NCI-H1930 (cell line): ENCODE measurements at places on chromosomes 3 and 15.

GRCh38 chr3:2783261-2783660, 326.9 kb downstream of the IL5RA start:
- no peak for DNase-seq

DNA sequence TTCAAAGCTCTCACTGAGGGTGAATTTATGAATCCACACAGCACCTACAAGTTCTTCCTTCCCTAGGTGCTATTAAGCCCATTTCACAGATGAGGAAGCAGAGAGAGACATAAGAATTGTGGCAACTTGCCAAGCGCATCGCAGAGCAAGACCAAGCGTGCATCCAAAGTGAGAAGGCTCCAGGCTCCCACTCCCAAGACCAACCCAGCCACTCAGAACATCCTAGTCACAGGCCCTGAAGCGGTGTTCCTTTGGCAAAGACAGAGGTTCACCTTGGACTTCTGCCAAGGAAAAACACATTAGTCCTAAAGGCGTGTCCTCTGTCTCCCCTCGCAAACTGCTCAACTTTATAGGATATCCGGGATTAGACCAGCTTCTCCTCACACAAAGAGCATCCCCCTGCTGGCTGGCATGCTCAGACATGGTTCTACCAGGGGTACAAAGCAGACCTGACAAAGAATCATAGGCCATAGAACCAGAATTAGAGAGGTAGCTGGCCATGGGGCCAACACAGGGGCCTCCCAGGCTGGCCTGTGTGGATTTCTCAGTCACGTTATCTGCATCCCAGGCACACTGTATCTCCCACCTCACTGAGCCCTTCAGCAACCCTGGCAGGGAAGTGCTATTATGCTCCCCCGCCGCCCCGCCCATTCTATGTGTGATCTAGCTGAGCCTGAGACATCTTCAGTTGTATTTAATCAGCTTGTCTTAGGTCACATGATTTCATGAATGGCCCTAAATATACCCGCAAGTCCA, 160.2 kb downstream of the FOXP1 start:
- DNase-seq: no peak

GRCh38 chr3:45595364-45596195, 1.0 kb downstream of the LIMD1 start:
- DNase-seq: no peak

DNA sequence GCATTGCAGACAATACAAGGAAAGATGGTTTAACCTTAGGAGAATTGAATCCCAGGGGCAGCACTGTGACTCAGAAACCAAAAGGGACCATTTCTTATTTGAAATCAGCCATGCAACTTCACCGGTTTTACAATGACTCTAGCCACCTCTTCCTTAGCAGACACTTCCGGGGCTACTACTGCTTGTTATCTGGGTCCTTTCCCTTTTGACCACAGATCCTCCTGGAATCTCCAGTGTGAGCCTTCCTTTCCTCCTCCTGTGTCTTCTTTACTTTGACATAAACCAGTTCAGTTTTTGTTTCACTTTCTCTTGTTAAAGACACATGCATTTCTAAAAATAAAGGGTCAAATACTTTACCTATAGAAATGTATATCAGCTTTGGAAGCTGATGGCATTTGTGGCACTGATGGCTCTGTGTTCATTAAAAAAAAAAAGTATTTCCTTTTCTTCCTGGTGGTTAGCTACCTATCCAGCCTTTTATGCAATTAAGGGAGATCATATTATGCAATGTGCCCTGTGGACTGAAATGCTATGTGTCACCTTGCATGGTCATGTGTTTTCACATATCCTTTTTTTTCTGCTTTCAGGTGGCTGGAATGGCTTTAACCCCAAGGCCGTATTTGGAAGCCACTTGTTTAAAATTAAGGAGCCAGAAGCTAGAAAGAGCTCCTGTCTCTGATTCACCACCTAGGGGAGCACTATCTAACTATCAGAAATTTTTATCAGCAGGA, 296.2 kb downstream of the CHL1 start:
- no peak for DNase-seq

DNA sequence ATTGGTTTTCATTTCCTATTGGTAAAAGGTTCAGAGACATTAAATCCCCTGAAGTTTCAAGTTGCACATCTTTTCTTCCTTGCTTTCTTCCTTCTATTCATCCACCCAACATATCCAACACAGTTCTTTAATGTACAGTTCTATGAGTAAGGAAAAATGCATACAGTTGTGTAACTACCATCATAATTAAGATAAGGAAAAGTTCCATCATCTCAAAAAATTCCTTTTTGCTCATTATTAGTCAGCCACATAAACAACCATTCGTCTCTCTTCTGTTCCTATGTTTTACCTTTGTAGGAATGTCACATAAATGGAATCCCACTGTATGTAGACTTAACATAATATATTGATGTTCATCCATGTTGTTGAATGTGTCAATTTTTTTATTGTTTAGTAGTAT, 211.1 kb upstream of the ADAMTS9 start:
- no peak for DNase-seq

- DNase-seq: no peak
Measured at GRCh38 chr3:185423178-185423577, 60.2 kb downstream of the MAP3K13 start.

DNA sequence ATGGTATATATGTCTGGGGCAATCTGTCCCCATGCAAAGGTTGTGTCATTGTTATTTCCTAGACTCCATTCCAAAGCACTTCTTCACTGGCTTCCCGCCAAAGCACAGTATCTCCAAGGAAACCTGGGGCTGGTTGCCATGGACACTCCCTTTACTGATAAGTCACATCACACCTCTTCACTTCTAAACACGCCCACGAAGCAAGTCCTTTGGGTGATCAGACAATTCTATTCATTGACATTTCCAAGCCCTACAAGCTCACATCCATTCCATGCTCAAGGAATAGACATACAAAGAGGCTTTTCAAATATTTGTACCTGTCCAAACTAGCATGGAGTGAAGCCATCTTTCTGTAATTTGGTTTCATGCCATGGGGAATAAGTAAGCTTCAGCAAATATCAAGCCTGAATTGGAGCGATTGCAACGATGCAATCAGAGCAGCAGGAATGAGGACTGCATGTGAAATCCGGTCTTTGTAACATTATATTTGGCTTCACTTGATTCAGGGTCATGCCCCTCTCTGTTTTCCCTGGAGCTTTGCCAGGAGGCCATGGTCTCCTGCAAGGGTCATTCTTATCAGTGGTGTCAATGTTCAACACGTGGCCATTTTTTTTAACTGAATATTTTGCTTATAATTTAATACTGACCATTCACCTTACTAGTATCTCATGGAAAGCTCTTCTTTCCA, 201.6 kb upstream of the TMC3 start:
- no peak for DNase-seq

DNA sequence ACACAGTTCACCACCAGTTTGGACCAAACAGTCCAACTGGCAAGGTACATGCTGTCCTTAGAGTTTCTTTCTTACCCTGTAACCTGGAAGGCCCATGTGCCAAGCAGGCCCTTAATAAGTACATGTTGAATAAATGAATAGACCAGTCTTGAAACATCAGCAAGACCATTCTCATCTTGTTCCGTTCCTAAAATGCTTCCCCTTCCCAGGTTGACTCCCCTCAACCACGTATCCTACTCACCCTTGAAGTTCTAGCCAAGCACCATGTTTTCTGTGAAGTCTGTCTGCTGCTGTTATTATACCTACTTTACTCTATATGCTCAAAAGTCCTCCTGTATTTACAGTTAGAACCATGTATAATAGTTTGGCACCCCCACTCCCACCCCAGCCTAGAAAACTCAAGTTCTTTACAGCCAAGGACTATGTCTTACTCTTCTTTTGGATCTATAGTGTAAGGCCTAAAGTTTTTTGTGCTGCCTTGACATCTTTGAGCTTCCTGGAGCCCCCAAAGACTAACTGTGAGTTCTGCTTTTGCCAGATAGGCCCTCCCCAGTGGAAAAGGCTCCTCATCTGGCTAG, 49.2 kb upstream of the SSR3 start:
- no peak for DNase-seq

DNA sequence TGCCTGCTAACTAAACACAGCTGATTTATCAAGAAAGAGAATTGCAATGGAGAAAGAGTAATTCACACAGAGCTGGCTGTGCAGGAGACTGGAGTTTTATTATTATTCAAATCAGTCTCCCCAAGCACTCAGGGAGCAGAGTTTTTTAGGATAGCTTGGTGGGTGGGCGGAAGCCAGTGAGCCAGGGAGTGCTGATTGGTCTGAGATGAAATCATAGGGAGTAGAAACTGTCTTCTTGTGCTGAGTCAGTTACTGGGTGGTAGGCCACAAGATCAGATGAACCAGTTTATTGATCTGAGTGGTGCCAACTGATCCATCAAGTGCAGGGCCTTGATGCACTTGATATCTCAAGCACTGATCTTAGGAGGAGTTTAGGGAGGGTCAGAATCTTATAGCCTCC, 891.9 kb upstream of the CADM2 start:
- DNase-seq: no peak

- no peak for DNase-seq
Measured at GRCh38 chr3:147705651-147706051, 296.5 kb downstream of the ZIC1 start.

DNA sequence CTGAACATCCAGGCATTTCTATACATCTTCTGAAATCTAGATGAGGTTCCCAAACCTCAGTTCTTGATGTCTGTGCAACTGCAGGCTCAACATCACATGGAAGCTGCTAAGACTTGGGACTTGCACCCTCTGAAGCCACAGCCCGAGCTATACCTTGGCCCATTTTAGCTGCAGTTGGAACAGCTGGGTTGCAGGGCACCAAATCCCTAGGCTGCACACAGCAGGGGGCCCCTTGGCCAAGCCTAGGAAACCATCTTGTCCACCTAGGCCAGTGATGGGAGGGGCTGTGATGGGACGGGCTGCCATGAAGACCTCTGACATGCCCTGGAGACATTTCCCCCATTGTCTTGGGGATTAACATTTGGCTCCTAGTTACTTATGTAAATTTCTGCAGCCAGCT, 415.8 kb upstream of the SUCLG2 start:
- DNase-seq: no peak

GRCh38 chr15:50315814-50316630, 39.0 kb downstream of the GABPB1 start:
- DNase-seq: no peak

DNA sequence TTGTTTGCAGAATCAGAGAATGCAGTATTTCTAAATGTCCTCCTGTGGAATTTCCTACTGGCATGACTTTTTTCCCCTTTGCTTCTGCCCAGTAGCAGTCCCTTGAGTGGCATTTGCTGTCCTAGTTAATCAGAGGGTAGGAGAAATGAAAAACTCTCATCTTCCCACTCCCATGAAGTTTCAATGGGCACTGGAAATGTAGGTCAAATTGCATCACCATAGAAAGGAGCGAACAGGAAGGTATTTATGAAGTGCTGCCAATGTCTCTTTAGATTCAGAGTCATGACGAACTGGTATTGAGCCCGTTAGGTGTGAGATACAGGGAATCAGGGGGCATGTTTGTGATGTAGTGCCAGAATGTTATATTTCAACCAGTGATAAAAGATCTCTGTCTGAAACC, 23.2 kb downstream of the ATXN7 start:
- DNase-seq: no peak

- DNase-seq: no peak
Measured at GRCh38 chr3:123523023-123523412, 61.8 kb downstream of the HACD2 start.

- DNase-seq: no peak
Measured at GRCh38 chr3:121817753-121818152, 17.1 kb downstream of the IQCB1 start.

- no peak for DNase-seq
Measured at GRCh38 chr3:136075811-136076210, 110.3 kb downstream of the PPP2R3A start.

DNA sequence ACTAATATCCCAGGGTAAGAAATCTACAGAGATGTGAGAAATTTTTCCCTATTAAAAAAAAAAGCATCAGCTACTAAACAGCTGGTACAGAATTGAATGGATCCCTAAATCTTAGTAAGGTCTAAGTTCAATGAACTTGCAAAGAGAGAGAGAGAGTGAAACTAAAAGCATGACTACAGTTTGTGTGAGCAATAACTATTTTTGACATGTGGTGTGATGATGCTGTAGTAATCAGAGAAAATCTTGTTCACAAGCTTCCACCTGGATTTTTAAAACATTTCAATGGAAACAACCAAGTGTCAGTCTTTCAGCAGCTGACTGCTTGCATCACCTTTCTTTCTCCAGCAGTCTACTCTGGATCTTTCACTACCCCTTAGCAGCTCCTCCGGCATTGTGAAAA, 45.2 kb upstream of the ABI3BP start:
- DNase-seq: no peak

DNA sequence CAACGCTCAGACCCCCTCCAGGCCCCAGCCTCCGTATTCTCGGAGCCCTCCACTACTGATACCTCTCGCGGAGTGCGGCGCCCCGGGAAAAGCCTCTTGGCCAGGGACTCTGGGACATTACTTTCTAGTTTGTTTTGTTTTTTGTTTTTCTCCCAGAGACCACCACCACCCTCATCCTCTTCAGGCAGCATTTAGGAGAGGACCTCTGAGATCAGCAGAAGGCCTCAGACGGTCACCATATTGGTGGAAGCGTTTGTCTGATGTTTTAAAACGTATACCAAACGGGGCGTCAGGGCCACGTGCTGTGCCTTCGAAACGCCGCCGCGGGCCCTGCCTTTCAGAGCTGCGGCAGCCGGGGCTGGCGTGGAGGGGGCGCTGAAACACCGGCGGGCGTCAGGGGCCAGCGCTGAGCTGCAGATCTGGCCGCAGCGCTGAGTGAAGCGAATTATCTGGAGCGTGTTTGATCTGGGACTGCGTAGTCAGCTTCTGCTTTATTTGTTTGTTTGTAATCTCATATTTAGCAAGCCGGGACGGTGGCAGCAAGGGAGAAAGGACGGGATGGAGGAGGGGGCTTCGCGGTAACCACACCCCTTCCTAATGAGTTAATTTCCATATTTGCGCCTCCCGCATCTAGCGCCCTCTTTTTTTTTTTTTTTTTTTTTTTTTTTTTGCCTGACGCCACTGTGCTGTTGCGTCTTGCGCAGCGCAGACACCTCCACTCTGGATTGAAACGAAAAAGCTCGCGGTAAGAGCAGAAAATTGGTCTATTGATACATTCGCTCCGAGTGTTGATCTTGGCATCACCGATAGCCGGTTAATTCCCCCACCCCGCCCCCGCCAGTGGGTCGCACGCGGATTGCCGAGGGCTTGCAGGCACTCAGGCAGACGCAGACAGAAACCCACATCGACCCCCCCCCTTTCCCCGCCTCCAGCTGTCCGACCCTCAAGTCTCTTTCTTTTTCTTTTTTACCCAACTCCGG, 14.9 kb downstream of the SOX2 start:
- no peak for DNase-seq

DNA sequence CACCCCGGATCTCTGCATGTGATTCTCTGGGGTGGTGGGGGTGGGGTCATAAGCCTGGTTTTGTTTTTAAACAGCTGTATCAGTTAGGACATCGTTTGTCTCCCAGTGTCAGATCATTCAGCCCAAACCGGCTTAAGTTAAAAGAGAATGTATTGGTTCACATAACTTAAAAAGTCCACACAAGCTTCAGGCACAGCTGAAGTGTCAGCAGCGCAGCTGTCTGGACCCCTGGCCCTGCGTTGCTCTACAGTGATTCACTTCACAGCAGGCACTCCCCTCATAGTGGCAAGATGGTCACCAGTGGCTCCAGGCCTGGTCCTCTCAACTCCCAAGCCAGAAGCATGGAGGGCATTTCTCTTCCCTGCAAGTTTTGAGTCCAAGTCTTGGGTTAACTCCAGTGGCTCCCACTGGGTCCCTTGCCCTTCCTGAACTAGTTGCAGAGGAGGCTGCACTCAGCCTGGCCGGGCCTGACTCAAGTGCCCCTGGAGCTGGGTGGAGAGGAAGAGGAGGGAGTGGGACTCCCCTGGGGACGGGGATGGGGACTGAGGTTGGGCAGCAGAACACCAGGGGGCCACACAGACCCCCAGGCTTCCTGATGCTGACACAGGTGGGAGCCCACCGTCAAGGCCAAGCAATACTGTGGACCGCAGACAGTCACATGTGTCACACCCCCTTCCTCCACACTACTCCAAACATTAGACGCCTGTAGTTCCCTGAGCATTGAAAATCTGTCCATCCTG, 28.9 kb upstream of the GP9 start:
- DNase-seq: no peak
